Hypothalamus (tissue), 51 donors: ENCODE measurements at places on chromosomes 6 and 20.

DNA sequence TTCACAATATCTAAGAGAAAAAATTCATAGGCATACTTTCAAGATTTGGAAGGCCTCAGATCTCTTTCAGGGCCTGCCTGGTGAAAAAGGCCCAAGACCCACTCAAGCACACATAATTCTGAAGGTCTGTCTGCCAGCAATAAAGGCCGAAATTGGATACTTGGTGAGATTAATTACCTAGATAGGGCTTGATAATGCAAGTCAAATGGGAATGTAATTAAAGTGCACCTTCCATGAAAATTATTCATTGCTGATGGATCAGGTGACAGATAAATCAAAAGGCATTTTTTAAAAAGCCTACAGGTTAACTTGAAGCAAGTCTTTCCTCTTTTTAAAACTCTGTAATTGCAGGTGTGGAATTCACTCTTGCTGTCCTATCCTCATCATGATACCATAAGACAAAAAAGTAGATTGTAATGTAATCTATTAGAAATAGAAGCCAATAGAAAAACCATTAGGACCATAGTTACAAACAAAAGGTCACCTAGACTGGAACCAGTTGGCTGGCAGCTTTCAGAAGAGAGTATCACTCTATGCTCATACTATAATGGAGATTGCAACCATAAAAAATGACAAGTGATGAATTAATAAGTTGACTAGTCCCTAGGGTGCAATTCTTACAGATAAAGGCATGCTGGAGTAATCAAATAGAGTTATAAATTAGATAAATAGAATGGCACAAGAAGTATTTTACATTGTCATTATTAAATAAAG is 77.3 kb downstream of the EPHA7 start:
- no peak for DNase-seq

DNA sequence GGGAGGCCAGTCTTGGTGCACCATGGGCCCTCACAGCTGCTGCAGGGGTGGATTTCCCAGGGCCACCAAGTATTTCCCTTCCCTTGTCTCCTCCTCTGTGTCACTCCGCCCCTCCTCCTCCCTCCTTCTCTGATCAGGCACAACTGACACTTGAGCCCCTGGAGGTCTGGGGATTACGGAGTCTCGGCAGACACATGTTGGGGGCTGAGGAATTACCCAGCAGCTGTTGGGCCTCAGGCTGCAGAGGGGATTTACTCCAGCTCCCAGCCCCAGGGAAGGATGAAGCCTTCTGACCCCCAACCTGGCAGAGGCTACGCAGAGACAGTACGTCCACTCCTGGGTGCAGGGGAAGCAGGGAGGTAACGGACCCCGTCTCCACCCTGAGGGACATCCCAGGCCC is 420.5 kb upstream of the SULF2 start:
- no peak for DNase-seq

GRCh38 chr6:5199702-5200101 is 61.0 kb downstream of the LYRM4 start:
- DNase-seq, result no peak

- DNase-seq, result peak; percentile 54
Measured at GRCh38 chr20:62668441-62669027, 26.2 kb downstream of the SLCO4A1 start.

DNA sequence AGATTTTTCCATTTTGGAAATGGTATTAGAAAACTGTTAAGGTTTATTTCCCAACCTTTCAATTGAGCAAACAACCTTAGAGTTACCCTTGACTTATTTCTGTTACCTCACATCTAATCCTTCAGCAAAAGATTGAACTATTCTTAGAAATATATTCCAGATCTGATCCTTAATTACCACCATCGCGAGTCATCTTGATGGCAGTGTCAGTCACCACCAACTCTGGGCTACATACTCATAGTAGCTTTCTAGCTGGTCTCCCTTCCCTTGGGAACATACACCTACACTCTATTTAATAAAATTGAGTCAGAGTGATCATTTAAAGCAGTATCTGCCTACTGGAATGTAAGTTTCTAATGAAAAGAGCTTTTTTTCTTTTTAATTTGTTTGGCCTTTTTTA is 308.2 kb downstream of the EYS start:
- DNase-seq, result no peak

DNA sequence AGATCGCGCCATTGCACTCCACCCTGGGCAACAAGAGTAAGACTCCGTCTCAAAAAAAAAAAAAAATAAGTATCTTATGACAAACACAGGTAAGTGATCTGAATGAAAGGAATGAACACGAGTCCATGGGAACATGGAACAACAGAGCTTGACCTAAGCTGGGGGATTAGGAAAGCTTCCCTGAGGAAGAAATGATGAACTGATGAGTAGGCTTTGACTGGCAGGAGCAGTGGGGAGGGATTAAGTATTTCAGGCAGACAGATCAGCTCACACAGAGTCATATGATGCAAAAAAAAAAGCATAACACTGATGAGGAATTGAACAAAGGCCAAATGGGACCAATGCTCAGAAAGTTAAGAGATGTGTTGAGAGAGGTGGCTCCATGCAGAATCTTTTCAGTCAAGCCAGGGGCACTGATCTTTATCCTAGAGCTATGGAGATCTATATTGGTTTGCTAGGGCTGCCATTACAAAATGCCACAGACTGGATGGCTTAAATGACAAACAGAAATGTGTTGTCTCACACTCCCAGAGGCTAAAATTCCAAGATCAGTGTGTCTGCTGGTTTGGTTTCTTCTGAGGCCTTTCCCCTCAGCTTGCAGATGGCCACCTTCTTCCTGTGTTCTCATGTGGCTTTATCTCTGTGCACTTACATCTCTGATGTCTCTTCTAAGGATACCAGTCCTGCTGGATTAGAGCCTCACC is 85.6 kb downstream of the ANKRD6 start:
- no peak for DNase-seq
